ENCODE measurements at places on chromosomes 13 and 19.

GRCh38 chr19:29326849-29327840 lies 114.2 kb upstream of the UQCRFS1 start:
- no peak for DNase-seq

- DNase-seq = no peak
Observed at GRCh38 chr13:109148243-109148642, 518.8 kb downstream of the MYO16 start.

DNA sequence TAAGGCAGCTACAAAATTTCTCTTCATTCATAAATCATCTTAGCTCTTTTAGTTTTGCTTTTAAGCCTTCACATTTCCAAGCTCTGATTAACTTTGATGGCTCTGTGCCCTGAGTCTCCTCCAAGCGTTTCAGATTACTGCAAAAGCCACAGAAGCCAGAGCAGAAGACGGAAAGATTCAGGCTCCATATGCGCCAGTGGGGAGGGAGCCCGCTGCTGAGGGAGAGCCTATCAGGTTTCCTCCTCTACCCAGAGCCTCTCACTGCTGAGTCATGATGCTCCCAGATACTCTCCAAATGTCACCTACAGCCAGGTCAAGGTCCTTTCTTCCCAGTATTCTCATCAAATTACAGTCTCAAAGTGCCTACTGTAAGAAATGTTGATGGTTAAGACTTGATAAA lies 193.6 kb downstream of the RAP2A start:
- no peak for DNase-seq

DNA sequence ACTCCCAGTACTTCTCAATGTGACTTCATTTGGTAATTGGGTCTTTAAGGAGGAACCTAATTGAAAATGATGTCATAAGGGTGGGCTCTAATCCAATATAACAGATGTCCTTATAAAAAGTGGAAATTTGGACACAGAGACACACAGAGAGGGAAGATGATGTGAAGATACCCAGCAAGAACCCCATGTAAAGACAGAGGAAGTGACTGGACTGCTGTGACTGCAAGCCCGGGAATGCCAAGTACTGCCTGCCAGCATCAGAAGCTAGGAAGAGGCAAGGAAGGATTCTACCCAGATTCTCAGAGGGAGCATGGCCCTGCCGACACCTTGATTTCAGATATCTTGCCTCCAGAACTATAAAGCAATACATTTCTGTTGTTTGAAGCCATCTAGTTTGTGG lies 239.3 kb downstream of the KCTD12 start:
- DNase-seq = no peak

- no peak for DNase-seq
Observed at GRCh38 chr13:98215508-98215907, 38.4 kb upstream of the RNF113B start.

- no peak for DNase-seq
Observed at GRCh38 chr13:33053397-33054066, 37.3 kb downstream of the KL start.

- peak; percentile 22 for DNase-seq
Observed at GRCh38 chr13:28100150-28101121, at the start of gene FLT3. TSS of gene FLT3 (minus strand) at chr13:28100576. CDS start at chr13:28100510, 66 bp downstream.

GRCh38 chr13:100875392-100876043 lies 200.9 kb upstream of the TMTC4 start:
- no peak for DNase-seq

- no peak for DNase-seq
Observed at GRCh38 chr13:45786293-45786920, 65.1 kb downstream of the SIAH3 start.

- no peak for DNase-seq
Observed at GRCh38 chr19:38743394-38744297, 628 bp downstream of the CAPN12 start.

DNA sequence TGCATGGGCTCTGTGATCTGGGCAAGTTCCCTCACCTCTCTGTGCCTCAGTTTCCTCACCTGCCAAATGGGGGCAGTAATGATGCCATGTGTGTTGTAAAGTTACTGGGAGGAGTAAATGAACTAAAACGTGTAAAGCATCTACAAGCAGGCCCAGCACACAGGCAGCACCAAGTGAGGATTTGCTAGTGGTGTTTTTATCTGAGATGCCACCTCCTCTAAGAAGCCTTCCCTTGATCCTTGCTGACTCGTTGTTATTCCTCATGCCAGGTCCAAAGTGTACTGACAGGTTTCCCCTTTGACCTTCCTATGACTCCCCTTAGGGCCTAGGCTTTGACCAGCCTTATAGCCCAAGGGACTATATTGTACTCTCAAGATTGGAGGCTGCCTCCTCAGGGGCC lies 1.5 kb upstream of the UQCRFS1 start:
- DNase-seq = no peak

- DNase-seq = no peak
Observed at GRCh38 chr13:91072486-91072885, 275.0 kb upstream of the MIR17HG start.

DNA sequence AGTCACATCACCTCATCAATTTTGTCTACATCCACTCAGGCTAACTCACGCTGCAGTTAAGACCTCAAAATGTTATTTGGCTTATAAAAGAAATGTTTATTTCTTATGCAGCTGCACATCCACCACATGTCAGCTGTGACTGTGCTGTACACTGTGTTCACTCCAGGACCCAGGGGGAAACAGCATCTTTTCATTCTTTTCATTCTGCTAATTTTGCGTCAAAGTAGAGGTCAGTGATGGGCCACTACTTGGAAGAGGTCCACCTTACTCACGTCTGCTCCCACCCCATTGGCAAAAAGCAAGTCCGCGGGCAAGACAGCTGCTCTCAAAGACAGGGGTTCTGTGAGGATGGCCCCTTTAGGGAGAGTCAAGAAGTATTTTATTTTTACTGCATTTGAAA lies 4.5 kb upstream of the DCT start:
- no peak for DNase-seq

GRCh38 chr13:44668688-44669087 lies 92.6 kb upstream of the TSC22D1 start:
- no peak for DNase-seq

DNA sequence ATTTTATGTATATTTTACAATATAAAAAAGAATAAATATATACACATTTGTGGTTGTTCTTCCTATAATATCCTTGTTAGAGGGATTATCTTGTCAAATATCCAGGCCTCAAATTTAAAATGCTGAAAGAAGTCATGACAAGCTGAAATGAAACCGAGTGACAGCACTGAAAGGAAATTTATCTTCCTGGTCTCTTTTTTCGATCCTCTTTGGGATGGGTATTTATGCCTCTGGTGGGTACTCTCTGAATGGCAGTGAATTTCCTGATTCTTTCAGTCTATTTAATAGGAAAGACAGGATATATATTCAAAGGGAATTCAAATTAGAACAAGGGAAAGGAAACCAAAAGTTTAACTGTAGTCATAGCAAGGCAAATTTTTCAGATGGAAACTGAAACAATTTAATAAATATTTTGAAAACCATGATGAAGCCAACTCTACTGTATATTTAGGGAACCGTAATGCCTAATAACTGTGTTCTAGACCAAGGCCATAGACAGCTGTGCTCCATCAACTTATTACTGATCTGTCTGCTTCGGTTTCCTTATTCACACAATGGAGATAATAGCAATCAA lies 97.9 kb downstream of the DLEU7 start:
- DNase-seq = no peak

- peak; percentile 50 for DNase-seq
Observed at GRCh38 chr19:11422163-11423065, 3.3 kb upstream of the RGL3 start.

GRCh38 chr13:106423530-106423929 lies 111.9 kb downstream of the EFNB2 start:
- no peak for DNase-seq

GRCh38 chr19:11338121-11338520 lies 1.3 kb downstream of the RAB3D start:
- no peak for DNase-seq

DNA sequence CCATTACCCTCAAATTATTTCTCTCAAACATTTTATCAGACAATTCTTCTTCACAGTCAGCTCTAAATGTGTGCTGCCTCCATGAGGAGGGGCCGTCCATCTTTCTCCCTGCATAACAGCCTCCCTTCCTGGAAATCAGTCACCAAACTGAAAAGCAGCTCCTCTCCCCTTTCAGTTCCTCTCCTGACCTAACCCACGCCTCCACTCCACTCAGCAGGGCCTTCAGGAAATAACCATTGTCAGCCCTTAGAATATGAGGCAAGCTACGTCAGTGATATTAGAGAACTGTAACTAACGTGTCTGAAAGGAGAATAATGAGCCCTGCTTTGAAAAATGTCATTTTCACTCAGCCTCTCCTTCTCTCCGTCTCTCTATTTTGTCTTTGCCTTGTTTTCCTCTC lies 116.2 kb downstream of the OLFM4 start:
- DNase-seq = no peak

- peak; percentile 90 for DNase-seq
Observed at GRCh38 chr13:21458813-21459701, at the start of gene ZDHHC20. TSS of gene ZDHHC20 (minus strand) at chr13:21459303. CDS start at chr13:21459171, 132 bp downstream.

Data from activated CD8-positive, alpha-beta memory T cell treated with anti-CD3 and anti-CD28 coated beads, Interleukin-2, amount 50 U/mL, for 4 hours (primary cell).